ENCODE measurements at places on chromosomes 2 and 18. TPM values are rescaled to one million over a fixed set of nuclear protein-coding genes. Genes with fewer than 3 reads are reported as not detected.

DNA sequence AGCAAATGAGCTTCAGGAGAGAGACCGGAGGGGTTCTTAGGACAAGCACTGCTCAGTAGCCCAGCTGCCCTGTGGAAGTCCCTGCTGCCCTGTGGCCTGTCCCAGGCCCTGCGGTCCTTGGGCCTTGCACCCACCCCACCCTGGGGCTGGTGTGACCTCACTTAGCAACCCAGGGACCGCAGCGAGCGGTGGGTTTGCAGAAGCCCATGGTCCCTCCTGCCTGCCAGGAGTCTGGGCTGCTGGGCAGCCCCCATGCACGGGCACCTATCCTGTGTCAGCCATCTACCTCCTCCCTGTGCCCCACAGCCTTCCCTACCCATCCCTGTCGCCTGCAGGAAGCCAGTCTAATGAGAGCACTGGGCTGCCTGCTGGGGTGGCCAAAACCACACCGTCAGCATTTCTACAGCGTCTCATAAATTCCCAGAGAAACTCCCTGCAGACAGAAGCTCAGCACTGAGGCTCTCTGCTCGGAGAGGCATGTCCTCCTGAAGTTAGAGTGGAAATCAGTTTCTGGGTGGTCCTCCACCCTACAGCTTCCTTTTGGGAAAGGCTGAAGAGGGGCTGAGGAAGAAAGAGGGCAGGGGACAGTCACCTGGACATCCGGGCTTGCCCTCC is 231.1 kb upstream of the HS6ST1 start:
- H3K36me3 ChIP-seq = no peaks in the 10 kb centered on the region
- no peak overlapping the region for H3K27ac ChIP-seq
- peak; percentile 45 for DNase-seq
- peaks cover 27% of the 10 kb centered on the region for H3K4me1 ChIP-seq

- H3K4me3 ChIP-seq = no peak overlapping the region
- DNase-seq = peak; percentile 89
- H3K4me1 ChIP-seq = peaks cover 24% of the 10 kb centered on the region
Measured at GRCh38 chr18:77114415-77115191, 18.0 kb downstream of the MBP start.

DNA sequence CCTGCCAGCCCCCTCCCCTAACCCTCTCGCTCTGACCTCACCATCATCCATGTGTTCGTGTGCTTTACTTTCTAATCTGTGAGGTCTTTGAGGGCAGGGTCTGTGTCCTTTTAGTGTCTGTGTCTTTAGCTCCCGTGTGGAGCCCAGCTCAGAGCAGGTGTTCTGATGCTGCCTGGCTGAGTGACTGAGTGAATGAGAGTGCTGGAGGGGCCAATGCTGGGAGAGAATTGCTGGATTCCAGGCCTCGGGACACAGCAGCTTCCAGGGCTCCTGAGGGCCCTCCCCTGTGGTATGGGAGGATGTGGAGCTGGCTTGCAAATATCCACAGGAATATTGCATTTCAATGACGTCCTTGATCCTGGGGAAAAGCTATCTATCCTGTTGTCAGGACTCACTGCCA is 160.6 kb downstream of the ANKRD30B start:
- DNase-seq = no peak
- H3K27ac ChIP-seq = no peak overlapping the region
- H3K4me3 ChIP-seq = no peak overlapping the region
- H3K4me1 ChIP-seq = no peaks in the 10 kb centered on the region
- no peaks in the 10 kb centered on the region for H3K36me3 ChIP-seq

ALPP gene
- polyA plus RNA-seq = not detected

GRCh38 chr2:106831816-106832569 is 54.0 kb downstream of the ST6GAL2 start:
- DNase-seq = no peak
- H3K27ac ChIP-seq = no peak overlapping the region
- H3K36me3 ChIP-seq = no peaks in the 10 kb centered on the region
- no peaks in the 10 kb centered on the region for H3K27me3 ChIP-seq
- H3K4me3 ChIP-seq = no peak overlapping the region

All from muscle of leg (tissue), 16 donors.